ENCODE measurements at places on chromosomes 1 and 21.

GRCh38 chr1:59063501-59063900 is 233.4 kb upstream of the FGGY start:
- DNase-seq: no peak

DNA sequence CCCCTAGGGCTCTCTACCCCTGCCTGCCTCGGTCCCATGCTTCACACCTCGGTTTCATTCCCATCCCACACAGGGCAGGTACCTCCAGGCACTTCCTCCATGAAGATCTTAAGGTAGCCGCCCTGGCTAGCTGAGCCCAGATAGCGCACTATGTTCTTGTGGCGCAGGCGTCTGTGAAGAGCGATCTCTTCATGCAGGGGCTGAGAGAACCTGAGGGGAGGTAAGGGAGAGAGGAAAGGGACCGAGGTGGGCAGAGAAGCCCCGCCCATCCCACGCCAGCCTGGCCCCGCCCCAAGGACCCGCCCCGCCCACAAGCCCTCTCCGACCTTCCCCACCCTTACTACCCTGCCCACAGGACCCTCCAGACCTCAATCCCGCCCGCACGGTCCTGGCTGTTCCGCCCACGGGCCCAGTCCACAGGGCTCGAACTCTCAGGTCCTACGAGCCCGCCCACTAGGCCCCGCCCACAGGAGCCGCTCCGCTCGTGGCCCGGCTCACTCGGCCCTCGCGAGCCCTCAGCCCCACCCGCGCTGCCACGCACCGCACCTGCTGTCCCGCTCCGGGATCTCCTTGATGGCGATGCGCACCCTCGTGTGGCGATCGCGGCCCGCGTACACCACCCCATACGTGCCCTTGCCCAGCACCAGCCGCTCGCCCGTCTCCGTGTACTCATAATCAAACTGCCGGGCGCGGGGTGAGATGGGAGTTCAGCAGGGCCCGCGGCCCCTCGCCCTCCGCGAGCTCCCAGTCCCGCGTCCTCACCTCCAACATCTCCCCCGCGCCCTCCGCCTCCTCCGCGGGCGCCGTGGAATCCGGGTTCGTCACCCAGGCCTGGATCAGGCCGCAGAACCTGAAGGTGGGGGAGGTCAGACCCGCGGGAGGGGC is 6.4 kb downstream of the MAP3K6 start:
- no peak for DNase-seq

DNA sequence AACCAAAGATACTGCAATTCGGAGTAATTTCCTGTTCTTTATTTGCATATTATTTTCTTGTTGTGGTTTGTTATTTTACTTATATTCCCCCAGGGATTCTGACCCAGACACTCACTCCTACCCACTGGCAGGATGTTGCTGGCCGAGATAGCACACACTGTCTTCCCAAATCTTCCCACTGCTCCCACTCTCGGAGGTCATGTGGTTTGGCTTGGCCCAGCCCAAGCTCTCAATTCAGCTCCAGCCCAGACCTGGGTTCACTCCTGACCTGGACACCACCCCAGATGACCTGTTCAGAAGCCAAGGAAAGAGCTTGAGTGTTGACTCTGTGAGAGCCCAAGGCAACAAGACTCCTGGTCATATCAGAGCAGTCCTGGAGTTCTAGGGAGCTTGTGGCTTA is 1.2 kb upstream of the FAM43B start:
- no peak for DNase-seq

DNA sequence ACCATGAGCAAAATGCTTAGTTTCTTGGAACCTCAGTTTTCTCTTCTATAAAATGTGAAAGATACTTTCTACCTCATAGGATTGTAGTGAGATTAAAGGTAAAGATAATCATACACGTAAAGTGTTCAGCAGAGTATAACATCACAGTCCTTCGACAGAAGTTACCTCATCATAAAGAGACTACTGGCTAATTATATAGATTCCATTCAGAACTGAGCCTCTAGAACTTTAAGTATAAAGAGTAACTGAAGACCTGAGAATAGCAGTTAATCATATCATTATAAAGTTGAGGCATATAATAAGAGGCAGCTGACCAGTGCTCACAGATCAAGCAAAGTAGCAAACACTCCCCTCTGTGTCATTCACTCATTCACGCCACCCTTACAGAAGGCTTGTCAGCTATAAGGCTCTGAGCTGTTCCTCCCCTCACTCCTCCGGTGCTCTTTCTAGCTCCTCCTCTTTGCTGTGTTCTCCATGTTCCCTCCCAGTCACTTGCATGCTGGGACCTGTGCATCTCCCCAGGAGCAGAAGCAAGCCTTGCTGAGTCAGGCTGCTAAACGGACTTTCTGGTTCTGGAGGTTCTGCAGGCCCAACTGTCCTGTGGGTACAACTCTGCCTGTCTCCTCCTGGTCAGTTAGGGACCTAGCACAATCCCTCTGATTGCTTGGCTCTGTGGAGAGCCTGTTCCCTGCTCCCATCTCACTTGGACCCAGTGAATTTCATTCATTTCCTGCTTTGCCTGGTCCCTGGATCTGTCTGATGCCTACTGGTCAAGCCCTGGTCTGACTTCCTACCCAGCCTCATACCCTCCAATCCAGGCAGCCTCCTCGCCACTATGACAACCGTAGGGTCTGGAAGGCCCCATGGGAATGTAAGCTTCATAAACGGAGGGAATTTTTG is 28.3 kb upstream of the LY9 start:
- no peak for DNase-seq
